ENCODE measurements at places on chromosomes 6 and 20. TPM values are rescaled to one million over a fixed set of nuclear protein-coding genes. Genes with fewer than 3 reads are reported as not detected.
A peak's percentile ranks its signal among the peaks of the same experiment; 100 is the strongest.

GRCh38 chr20:64106435-64106961 is 867 bp downstream of the NPBWR2 start:
- peak; percentile 36 for DNase-seq

GRCh38 chr6:137358273-137358672 is 135.9 kb downstream of the OLIG3 start:
- no peak for DNase-seq

- no peak for DNase-seq
Measured at GRCh38 chr6:108574457-108575141, 13.9 kb downstream of the FOXO3 start.

- DNase-seq = no peak
Measured at GRCh38 chr20:49347156-49347555, 69.3 kb upstream of the ZNFX1 start.

DNA sequence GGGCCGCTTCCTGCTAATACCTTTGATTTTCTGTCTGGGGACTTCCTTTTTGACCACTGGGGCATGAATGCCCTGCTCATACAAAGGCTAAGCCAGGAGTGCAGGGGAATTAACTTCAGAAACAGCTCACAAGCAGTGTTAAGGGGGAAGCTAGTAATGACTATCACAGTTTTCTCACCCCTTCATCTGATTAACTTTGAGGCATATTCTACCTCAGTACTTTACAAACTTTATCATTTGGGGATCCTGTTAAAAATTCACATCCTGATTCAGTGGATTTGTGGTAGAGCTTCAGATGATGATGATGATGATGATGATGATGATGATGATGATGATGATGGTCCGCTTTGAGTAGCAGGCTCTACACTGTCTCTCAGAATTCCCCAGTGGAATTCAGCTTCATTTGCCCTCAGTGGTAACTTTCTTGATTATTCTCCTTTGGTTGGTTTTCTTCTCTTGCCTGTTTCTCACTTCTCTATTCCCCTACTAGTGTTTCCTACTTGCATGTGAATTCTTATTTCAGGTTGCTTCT is 78.4 kb upstream of the TMEM170B start:
- no peak for DNase-seq

GRCh38 chr6:35735452-35735851 is 1.4 kb upstream of the ARMC12 start:
- DNase-seq = no peak

The KCNK16 gene
- total RNA-seq = not detected

The ROS1 gene
- total RNA-seq = 151 TPM

The DEFB132 gene
- total RNA-seq = not detected

The TMEM30A gene
- 178 TPM for total RNA-seq

The LY6G6F gene
- 0.97 TPM for total RNA-seq

The SLC17A3 gene
- not detected for total RNA-seq

The GPR63 gene
- 0.71 TPM for total RNA-seq

The FAM184A gene
- total RNA-seq = 15.9 TPM

The TRIM40 gene
- not detected for total RNA-seq

Measured in lower lobe of right lung (tissue), 2 donors.